ENCODE measurements at places on chromosomes 4 and X.

GRCh38 chr4:183691897-183692296, 32.8 kb downstream of the TRAPPC11 start:
- DNase-seq: no peak

DNA sequence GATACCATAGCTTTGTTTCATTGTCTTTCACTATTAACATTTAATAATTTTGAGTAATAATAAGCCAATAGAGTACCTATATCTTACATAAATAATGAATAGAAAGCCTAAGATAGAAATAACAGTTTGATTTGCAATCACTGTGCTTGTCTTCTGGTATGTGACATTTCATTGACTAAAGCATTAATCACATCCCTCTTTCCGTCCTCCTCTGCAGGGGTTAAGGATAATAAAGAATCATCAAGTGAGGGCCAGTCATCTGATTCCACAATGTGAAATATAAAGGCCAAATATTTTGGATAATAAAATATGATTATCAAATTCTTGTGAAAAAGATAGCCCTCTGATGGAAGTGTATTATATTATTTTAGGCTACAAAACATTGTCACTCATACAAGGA, 2073.4 kb downstream of the ARAP2 start:
- DNase-seq: no peak

GRCh38 chrX:5683996-5684395, 544.7 kb downstream of the NLGN4X start:
- DNase-seq: no peak

GRCh38 chr4:113750734-113751133, 10.8 kb downstream of the CAMK2D start:
- DNase-seq: no peak

GRCh38 chrX:155880586-155881157, 473 bp upstream of the VAMP7 start:
- no peak for DNase-seq

DNA sequence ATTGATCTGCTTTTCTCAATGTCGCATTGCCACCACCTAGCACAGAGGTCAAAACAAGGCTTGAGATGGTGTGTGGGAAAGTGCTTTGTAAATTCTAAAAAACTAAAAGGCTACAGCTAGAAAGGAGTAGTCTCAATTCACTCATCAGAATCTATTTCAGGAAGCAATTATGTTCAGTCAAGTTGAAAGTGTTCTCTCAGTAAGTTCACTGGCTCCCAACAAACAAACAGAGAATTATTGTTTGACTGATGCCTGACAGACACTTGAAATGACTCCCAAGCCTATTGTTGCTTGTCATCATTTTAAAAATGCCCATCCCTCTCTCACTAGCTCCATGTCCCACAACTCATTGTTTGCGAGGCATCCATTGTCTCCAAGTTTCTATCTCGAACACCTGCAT, 419.6 kb upstream of the CPEB2 start:
- no peak for DNase-seq

DNA sequence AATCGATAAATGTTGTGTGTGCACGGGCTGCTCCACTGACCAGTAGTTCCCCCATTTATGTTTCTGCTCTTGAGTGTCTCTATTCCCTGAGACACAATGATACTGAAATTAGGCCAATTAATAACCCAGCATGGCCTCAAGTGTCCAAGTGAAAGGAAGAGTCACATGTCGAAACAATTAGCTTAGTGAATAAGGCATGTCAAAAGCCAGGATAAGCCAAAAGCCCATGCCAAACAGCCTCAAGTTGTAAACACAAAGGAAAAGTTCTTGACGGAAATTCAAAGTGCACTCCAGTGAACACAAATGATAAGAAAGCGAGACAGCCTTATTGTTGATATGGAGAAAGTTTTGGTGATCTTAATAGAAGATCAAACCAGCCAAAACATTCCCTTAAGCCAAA, 167.1 kb upstream of the C1QTNF7 start:
- no peak for DNase-seq

- DNase-seq: no peak
These were observed 13.3 kb upstream of the AGA start for GRCh38 chr4:177455561-177455970.

- DNase-seq: no peak
These were observed 1.7 kb upstream of the NDP start for GRCh38 chrX:43974741-43975465.

GRCh38 chrX:19867411-19867732, 20.0 kb downstream of the SH3KBP1 start:
- no peak for DNase-seq

DNA sequence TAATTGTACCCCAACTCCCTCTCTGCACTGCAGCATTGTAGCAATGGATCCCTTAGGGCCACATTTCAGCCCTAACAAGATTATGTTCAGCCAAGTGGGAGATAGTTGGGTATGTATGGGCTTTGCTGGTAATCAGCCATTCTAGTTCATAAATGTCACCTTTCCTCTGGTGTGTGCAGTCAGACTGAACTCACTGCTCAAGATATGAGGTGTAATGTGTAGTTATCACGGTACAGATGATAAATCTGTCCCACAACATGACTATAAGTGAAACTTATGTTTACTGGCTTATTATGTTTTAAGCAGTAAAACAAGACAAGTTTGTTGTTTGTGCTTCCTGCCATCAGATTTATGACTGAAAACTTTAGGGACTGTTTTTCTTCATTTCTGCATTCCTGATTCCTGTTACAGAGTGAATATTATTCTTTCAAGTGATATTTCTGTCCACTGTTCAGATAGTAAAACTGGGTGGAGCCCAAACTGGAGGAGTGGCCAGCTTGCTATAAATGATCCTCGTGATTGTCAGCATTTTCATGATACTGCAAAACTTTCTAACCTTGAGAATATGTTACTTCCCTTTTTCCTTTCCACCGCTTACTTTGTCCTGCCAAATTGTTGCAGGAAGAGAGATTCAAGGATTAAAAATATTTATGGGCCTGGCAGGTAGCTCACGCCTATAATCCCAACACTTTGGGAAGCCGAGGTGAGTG, 44.9 kb downstream of the ANAPC4 start:
- DNase-seq: no peak

- no peak for DNase-seq
These were observed 516 bp downstream of the SGMS2 start for GRCh38 chr4:107825072-107825824.

- DNase-seq: no peak
These were observed 123.5 kb upstream of the JADE1 start for GRCh38 chr4:128686032-128686465.
